ENCODE measurements at places on chromosomes 4 and X. TPM values are rescaled to one million over a fixed set of nuclear protein-coding genes. Genes with fewer than 3 reads are reported as not detected.

The RADX gene
- 5.6 TPM for total RNA-seq

The DHX15 gene
- total RNA-seq, result 246 TPM

The MAGEA8 gene
- not detected for total RNA-seq

GRCh38 chrX:129930941-129931410 is 25.0 kb downstream of the UTP14A start:
- no peak for DNase-seq

- no peak for DNase-seq
These were observed 20.1 kb upstream of the TCEAL4 start for GRCh38 chrX:103565197-103565596.

DNA sequence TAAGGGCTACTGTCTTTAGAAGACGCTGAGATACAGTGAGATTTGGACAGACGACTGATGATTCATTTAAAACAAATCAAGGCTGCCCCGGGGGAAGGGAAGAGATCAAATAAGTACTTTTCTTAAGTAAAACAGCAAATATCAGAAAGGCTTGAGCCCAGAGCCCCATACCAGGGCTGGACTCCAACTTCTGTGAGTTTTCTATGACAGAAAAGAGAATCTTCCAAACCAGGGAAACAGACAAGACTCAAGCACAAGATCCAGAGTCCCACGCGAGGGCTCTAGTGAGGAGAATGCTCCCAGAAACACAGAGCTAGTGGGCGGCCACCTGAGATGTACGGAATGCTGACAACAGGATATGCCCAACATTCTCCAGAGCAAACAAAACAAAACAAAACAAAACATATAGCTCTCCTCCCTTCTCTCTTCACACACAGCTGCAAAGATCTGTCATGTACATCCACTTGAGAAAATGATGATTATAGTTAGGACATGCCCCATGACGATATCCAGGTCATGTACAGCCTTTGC is 13.1 kb downstream of the ACSL1 start:
- no peak for DNase-seq

GRCh38 chr4:58225460-58225859 is 1115.3 kb upstream of the IGFBP7 start:
- DNase-seq, result no peak
